Common myeloid progenitor, CD34-positive (primary cell): ENCODE measurements at places on chromosomes 5 and 9.

DNA sequence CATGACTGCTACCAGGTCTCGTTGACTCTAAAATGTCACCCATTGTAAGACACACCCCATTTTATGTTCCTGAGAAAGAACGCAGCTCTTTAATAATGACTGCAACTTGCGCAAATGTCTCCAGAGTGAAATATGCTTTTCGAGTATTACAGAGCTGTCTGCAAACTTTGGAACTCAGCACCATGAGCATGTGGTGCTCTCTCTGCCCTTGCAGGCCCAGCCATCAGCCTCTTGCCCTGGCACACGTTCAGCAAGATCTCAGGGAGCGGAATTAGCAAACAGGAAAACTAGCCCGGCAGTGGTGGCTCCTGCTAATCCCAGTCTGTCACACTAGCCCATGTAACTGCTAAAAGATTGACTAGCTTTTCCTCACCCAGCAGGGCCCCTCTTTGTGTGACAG is 114.5 kb upstream of the SLC1A3 start:
- no peak for DNase-seq

GRCh38 chr9:112059966-112060320 is 115.2 kb downstream of the SUSD1 start:
- no peak for DNase-seq

- DNase-seq, result no peak
Measured at GRCh38 chr9:14909601-14909960, 647 bp downstream of the FREM1 start.

GRCh38 chr9:121367306-121368137 is 2.5 kb downstream of the STOM start:
- no peak for DNase-seq

DNA sequence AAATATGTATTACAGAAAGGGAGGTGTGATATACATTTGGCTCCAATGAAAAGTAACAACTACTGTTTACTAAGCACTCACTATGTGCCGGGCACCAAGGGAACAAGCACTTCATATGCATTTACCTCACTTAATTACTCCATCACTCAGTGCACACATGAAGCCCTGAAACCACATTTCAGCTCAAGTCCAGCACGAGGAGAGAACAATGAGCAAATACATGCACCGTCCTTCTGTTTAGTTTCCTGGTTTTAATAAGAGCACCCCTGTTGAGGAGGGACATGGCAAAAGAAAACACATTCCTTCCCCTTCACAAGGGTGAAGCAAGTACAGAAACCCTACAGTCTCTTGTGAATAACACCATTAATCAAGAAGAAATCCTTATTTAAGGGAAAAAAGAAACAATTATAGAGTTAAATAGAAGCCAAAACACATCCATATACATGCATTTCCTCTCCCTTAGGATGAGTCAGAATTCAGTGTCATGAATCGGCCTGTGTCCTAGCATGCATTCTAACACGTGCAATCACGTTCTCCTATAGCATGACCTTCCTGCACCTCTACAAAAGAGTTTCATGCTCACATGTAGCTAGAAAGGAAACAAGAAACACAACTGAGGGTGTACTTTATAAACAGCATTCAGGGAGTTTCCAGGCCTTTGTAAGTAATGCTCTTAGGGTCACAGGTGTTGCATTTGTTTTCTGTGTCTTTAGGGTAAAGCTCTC is 411.6 kb downstream of the BNC2 start:
- DNase-seq, result no peak

DNA sequence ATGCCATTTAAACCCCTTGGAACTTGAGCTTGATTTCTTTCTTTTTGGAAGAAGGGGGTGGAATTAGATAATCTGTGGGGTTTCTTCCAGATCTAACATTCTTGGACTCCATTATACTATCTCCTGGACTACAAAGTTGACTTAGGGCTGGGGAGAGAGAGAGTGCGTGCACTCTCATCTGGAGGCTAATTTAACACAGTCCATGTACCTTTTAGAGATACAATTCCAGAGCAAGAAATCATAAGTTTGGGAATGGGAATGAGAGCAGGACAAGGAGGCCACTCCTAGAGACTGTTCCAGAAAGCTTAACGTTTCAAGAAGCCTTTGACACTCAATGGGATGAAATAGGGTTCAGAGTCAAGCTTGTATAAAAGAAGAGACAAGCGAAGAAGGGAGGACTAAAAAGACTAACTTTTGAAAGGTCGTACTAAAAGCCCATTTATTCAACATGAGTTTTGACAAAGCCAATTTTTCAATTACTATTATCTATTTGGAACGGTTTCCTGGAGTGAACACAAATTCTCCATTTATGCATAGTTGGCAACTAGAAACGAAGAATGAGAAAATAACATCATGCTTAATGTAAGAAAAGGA is 83.4 kb downstream of the ACTL7B start:
- DNase-seq, result no peak

- no peak for DNase-seq
Measured at GRCh38 chr5:55593115-55593472, 58.3 kb upstream of the PLPP1 start.
